ENCODE measurements at places on chromosomes 6 and 20. TPM values are rescaled to one million over a fixed set of nuclear protein-coding genes. Genes with fewer than 3 reads are reported as not detected.

SAPCD1 gene
- 15.7 TPM for total RNA-seq

GRCh38 chr6:28814032-28814976, 109.5 kb downstream of the TRIM27 start:
- DNase-seq = no peak

HUS1B gene
- 0.79 TPM for total RNA-seq

DNA sequence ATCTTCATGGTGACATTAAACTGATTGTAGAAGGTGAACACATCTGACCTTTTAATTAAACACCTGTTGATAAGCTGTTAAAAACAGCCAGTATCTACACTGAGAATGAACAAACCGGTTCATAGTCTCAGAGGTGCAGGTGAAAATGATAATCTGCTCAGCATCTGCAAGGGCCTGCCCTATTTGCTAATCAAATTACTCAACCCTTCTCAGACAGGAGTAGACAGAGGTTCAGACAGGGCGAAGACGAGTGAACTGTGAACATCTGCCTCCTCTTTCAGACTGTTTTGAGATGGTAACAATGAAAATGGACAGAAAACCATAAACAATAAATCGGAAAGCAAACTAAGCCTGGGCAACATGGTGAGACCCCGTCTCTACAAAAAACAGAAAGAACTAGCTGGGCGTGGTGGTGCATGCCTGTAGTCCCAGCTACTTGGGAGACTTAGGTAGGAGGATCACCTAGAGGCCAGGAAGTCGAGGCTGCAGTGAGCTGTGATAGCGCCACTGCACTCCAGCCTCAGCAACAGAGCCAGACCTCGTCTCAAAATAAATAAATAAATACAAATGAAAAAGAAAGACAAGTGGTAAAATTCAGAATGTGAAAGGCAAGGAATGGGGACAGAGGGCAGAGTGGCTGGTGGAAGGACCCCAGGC, 55.9 kb downstream of the NINL start:
- no peak for DNase-seq

- no peak for DNase-seq
Observed at GRCh38 chr6:156634048-156634447, 143.1 kb upstream of the ARID1B start.

GRCh38 chr6:24227556-24227955, 101.5 kb downstream of the NRSN1 start:
- DNase-seq = no peak

DNA sequence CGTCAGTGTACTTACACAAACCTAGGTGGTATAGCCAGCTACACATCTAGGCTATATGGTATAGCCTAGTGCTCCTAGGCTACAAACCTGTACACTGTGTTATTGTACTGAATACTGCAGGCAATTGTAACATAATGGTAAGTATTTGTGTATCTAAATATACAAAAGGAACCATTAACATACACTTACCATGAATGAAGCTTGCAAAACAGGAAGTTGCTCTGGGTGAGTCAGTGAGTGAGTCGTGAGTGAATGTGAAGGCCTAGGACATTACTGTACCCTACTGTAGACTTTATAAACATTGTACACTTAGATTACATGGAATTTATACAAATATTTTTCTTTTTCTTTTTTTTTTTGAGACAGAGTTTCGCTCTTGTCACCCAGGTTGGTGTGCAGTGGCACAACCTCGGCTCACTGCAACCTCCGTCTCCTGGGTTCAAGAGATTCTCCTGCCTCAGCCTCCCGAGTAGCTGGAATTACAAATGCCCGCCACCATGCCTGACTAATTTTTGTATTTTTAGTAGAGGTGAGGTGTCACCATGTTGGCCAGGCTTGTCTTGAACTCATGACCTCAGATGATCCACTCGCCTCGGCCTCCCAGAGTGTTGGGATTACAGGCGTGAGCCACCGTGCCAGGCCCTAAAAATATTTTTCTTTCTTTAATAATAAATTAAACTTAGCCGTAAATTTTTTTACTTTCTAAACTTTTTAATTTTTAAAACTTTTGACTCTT, 15.4 kb upstream of the KIAA1755 start:
- no peak for DNase-seq

LY6G6C gene
- 0.67 TPM for total RNA-seq

- DNase-seq = no peak
Observed at GRCh38 chr6:166310634-166311033, 2.4 kb upstream of the PRR18 start.

DNA sequence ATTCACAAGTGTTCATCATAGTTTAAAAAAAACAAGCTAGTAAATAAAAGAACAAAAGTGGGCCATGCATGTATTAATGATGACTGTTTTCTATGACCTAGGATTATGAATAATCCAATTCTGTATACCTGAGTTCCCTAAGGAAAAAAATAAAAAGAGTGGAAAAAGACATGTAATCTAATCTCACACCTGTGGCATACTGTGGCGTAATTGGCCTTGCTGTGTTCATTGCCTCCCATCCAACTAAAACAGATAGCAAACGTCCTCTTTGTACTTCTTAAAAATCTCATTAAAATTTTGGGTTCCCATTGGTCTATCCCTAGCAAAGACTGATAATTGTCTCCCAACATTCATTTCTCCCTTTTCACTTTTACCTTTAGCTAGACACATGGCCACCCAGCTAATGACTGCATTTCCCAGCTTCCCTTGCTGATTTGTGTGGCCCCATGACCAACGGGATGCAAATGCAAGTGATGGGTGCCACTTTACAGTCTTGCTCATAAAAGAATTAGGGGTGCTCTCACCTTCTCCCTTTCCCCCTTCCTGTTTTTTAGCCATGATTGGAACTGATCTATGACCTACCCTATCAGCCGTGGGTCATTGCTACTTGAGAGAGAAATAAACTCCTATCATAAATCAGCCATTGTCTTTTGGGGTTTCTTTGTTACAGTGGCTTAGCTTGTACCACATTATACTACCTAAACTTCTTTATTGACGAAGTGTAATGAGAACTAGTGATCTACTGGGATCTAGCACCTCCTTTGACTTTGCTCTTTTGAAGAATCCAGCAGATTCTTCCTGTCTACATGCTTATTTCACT, 32.0 kb upstream of the TBC1D22B start:
- no peak for DNase-seq

THBD gene
- total RNA-seq = not detected

GRCh38 chr20:56809668-56810067, 180.6 kb downstream of the TFAP2C start:
- no peak for DNase-seq

GJE1 gene
- not detected for total RNA-seq

DNA sequence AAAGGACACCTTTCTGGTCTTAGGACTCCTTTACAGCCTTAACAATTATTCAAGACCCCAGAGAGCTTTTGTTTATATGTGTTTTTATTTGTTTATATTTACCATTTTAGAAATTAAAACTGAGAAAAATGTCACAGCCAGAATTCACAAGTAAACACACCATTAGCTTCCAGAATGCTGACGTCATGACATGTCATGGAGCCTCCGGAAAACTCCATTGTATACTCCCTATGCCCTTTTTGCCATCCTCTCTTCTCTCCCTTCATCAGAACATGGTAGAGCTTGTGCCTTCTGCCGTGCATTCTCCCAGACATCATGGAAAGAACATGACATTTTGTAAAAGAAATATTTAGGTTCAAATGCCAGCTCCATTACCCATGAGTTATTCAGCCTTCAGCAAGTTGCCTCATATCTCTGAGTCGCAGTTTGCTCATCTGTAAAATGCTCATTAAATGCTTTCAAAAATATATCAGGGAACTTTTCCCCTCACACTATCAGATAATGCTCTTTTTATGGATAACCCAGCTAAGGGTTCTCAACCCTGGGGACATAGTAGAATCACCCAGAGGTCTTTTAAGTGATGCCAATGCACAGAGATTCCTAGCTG, 27.8 kb downstream of the TNFAIP3 start:
- DNase-seq = no peak

DDX43 gene
- total RNA-seq = 0.77 TPM

DNA sequence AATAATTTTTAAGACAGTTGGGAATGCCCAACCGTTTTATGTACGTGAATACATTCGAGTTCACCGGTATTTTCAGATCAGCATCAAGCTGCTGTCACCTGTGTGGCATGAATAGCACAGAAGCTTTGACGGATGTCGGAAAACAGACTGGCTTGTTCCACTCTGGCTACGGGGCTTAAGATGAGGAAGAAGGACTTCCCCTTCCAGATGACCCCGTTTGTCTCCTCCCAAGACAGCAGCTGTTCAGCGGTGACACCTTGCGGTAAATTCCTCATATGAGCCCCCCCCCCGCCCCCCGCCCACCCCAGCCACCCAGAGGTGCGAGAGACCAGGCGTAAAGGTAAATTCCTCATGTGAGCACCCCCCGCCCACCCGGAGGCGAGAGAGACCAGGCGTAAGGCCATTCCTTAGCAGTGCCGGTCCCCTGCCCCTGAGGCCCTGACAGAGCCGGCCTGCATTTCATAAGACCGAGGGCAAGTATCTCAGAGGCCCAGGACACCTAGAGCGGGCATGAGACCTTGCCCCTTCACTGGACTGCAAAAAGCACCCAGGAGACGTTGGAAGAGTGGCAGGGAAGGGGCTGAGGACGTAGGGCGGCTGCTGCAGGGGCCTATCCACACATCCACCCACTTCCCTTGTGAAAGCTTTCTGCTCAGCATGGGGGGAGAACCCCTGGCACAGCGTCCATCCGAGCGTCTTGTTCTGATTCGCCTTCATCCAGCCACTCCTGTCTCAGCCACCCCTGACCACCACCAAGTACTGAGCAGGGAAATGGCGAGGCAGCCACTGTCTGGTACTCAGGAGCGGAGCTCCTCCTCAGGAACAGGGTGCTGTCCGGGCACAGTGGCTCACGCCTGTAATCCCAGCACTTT, 7.3 kb upstream of the PCMTD2 start:
- DNase-seq = no peak

ZBTB46 gene
- total RNA-seq = 2.7 TPM

- no peak for DNase-seq
Observed at GRCh38 chr6:56620229-56620868, 22.3 kb downstream of the DST start.

DNA sequence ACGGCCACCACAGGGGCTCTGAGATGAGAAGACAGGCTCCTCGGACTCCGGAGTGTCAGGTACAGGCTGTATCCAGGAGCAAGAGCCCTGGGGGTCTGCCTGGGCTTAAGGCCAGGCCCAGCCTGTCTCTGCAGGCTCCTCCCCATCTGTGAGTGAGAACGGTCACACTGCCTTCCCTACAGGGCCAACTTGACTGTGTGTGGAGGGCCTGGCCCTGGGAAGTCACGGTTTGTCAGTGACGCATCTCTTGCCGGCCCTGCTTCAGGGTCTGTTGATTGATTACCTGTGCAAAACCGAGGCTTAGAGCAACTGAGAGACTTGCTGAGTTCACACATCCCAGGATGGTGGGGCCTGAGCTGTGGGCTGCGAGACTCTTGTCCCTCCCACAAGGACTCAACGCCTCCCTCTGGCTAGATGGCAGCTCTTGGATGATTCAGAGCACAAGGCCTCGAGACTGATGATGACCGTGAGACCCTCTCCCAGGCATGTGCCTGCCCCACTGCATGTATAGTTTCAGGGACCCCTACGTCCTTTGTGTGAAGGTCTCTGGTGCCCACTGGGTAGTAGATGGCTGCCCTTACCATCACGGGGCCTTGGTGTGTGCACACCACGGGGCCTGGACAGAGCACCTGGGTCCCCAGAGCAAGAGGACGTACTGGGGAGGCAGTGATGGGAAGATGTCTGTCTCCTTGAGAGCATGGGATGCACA, 5.9 kb downstream of the RBM38 start:
- DNase-seq = peak; percentile 21

SLC35F1 gene
- 2.3 TPM for total RNA-seq

LY6G6D gene
- total RNA-seq = not detected

DNA sequence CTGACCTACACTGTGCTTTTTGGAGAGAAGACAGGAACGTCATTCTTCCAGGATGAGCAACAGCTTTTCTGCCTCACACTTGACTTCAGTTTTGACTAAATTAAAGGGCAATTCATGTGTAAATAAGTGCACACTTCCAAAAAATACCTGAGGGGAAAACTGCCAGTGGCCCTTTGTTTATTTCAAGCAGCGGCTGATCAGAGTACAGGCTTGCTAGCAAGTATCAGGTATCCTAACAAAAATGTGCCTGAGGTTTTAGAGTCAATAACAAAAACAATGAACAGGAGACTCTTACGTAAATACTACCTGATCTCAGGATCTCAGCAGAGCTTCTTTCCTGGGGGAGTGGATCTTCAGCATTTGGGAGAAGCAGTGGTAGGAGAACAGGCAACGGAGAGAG, 12.4 kb downstream of the LY86 start:
- DNase-seq = no peak

GRCh38 chr6:20632696-20633095, 98.4 kb downstream of the CDKAL1 start:
- no peak for DNase-seq

DNA sequence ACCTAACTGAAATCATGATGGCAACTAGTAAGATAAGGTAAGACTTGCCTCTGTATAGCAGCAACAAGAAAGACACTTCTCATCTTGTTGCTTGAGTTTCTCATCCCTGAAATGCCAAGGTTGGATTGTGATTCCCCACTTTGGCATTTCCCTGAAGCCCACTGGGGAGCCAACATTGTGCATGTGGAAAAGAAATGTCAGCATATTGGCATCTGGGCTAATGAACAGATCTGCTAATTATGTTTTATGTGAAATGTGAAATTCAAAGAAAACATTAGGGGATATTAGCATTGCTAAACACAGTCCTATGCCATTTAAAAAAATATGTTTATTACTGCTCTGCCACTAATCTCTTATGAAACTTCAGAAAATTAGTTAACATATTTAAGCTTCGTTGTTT, 126.3 kb upstream of the PCSK2 start:
- no peak for DNase-seq

- no peak for DNase-seq
Observed at GRCh38 chr6:146915671-146916127, 288.5 kb upstream of the STXBP5 start.

FLRT3 gene
- total RNA-seq = not detected

DNA sequence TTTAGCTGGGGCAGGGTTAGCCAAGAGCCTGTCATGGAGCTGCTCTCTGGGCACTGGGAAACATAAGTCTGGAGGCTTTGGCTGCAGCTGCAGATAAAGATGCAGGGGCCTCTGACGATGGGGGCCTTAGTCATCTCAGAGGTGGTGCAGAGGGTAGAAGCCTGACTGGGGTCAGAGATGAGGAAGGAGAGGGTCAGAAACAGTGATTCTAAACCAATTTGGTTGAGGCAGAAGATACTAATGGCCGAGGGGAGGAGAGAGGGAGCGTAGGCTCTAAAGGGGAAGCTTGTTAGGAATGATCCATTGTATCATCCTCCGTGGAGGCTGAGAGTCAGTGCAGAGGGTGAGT, 33.8 kb downstream of the PLEKHG1 start:
- no peak for DNase-seq

- peak; percentile 68 for DNase-seq
Observed at GRCh38 chr6:139161169-139161568, 26.3 kb downstream of the HECA start.

COL9A1 gene
- total RNA-seq = not detected

SIRPB2 gene
- total RNA-seq = not detected

DNA sequence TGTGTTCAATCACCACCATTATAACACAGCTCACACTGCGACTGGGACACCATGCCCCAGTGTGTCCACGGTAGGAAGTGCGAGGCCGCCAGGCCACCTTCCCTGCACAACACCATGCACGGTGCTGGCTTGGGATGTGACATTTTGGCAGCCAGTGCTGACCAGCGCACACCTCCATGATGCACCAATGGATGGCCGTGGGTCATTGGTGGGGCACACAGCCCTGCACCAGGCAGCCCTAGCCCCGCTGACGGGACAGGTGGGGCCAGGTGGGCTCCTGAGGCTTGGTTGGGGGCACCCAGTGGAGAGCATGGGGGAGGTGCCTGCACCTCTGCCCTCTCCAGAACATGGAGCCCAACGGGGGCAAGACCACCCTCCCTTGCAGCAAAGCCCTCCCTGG, 18.2 kb upstream of the FRMD1 start:
- DNase-seq = no peak
